Left lobe of liver (tissue), 2 donors: ENCODE measurements at places on chromosomes 5 and 9.

DNA sequence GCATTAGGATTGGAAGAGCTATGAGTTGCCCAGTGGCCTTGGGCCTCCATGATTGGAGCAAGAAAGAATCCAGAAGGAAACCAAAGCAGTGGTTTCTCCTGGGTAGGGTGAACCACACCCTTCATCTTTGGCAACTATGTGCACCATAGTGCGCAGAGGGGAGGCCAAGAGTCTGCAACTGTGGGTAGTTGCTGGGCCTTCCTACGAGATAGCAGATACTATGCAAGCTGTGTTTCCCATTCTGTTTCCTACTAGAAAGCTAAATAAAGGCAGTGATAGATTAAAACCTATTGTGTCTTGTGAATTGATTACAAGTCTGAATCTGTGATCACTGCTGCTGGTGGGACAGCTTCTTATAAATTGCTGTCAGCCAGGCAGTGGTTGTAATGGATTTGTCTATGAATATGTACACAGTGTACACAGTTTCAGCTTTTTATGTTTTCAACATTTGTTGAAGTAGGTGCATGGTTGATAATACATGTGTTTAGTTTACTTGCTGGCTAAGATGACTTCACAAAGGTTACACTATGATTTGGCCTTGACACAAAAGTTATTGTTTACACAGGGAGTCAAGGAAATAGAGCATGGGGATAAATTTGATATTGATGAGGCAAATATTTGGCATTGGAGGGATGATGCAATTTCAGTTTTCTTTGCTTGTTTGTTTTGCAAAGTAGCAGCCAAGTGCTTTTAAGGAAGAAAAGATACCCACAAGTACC, 23.7 kb upstream of the PDE8B start:
- no peak for DNase-seq

DNA sequence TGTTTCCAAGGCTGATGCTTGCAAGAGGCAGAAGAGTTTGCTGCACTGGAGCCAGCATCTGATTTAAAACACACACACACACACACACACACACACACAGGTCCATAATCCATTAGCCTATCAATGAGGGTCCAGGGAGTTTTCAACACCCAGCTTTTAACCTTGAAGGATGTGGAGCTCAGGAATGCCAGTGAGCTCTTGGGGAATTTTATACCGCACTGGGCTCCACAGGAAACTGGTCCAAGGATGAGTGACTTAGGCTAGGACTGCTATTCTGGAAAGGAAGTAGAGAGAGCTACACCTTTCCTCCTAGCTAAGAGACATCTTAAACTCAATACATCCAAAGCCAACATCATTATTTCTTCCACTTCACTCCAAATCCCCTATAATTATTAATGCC, 942 bp upstream of the NRG2 start:
- DNase-seq = no peak

- DNase-seq = no peak
These were observed 61.9 kb upstream of the MEGF10 start for GRCh38 chr5:127228540-127229184.

DNA sequence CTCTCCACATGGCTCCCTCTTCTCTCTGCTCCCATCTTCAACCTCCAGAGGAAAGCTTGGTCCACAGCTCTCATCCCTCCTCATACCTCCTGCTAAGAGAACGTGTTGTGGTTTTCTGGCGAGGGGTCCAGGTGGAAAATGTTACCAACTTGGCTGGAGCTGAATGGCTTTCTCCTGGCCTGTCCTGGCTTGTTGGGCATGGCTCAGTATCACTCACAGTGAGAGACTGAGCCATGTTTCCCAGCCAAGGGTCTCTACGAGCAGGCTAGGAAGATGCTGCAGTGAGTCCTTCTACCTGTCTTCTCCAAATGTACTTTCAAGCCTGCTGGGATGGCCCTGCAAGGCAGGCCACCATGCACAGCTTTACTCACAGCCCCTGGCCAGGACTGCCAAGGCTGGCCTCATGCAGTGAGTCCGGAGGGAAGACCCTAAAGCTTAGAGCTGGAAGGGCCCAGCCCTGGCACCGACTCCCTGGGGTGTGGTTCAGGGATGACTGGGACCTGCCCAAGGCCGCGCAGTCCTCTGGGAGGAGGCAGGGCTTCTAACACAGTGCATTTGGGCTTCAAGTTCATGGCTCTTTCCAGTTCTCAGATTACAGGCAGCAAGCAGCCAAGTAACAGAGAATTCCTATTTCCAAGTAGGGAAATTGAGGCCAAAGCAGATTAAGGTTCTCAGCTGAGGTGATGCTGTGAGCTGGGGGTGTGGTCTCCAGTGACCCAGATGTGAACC, 59.5 kb downstream of the COL27A1 start:
- no peak for DNase-seq

- no peak for DNase-seq
These were observed 13.6 kb upstream of the CCDC180 start for GRCh38 chr9:97293818-97294217.

GRCh38 chr9:97943308-97943855, 5.4 kb upstream of the HEMGN start:
- no peak for DNase-seq

- DNase-seq = no peak
These were observed 76.2 kb downstream of the C7 start for GRCh38 chr5:40985501-40985900.

- no peak for DNase-seq
These were observed 16.3 kb downstream of the UBQLN1 start for GRCh38 chr9:83691492-83691891.

DNA sequence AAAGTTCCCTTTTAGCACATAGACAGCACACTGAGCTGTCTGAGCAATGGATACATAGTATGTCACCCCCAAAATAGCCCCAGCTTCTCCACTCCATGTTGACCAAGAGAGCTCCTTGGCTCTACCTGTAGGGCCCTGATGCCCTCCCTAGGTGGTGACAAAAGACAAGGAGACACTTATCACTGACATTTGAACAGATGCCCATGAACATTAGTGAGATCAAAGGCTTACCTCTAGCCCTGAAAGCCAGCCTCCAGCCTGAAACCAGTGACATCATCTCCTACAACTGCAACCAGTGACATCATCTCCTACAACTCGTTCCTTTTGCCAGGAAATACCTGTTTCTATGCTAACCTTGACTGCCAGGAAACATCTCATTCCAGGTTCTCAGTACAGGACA, 122.7 kb downstream of the FSTL4 start:
- DNase-seq = no peak

DNA sequence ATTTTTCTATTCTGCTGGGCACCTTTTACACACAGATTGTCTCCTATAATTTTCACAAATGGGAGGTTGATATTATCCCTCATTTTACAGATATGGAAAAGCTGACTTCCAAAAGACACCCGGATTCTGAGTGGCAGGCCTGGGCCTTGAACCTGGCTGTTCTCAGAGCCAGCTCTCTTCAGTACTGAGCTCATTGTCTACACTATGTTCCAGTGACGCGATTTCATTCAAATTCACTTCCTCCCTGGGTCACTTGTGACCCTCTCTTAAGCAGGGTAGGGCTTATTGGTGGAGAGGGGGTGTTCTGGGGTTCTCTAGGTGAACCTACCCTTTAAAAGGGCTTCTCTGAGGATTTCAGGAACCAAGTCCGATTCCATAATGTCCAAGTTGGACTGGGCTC, 70.2 kb downstream of the ANKRD33B start:
- DNase-seq = no peak

- DNase-seq = no peak
These were observed 30.2 kb upstream of the HSPA9 start for GRCh38 chr5:138605254-138605972.

DNA sequence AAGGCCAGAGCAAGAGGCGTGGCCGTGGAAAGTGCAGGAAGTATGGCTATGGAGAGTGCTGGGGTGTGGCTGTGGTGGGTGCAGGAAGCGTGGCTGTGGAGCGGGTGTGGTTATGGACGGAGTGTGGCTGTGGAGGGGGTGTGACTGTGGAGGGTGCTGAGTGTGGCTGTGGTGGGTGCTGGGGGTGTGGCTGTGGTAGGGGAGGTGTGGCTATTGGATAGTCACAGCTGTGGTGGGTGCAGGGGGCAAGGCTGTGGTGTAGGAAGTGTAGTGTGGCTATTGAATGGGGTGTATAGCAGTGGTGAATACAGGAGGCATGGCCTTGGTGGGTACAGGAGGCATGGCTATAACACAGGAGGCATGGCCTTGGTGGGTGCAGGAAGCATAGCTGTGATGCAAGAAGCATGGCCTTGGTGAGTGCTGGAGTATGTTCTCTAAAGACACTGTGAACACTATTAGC, 40.8 kb upstream of the SPATA31C2 start:
- no peak for DNase-seq

DNA sequence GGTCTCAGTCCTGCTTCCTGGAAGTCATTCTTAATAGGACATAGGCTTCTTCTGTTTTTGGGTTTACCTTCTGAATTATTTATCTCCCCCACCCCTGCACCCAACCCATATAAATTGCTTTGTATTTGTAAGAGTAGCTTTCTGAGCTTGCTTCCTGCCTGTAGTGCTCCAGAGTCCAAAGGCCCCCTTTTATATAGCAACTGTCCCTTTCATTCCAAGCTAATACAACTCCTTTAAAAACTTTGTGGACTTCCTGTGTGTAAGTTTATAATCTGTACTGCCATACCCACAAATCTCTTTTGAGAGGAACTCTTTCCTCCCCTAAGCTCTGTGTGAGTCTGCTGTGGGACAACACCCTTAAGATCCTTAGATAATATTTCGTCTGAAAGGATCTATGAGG, 7.8 kb downstream of the JAK2 start:
- DNase-seq = no peak

DNA sequence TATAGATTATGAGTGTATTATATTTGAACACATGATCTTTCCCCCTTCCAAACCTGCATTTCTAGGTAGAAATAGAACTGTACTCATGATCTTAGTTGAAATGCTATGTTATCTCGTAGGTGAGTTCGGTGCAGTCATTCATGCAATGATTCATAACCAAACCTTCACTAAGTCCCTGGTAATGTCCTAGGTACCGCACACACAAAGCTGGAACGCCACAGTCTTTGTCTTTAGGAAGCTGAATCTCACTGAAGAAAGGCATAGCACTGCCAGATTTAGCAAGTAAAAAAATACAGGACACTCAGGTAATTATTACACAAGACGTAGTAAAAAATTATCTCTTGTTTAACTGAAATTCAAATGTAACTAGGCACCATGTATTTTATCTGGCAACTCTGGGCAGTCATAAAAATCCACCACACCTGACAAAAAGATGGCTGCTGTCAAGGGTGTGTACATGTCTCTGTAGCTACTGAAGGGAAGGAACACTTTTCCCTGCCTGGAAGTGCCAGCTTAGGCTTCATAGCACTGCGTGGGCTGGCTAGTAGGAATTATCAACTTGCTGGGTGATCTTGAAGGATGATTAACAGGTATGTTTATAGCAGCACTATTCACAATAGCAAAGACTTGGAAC, 28.0 kb upstream of the TXN start:
- no peak for DNase-seq

- DNase-seq = no peak
These were observed 35.9 kb downstream of the ASS1 start for GRCh38 chr9:130480673-130481072.

GRCh38 chr9:92968081-92968480, 20.8 kb downstream of the FGD3 start:
- peak; percentile 32 for DNase-seq

DNA sequence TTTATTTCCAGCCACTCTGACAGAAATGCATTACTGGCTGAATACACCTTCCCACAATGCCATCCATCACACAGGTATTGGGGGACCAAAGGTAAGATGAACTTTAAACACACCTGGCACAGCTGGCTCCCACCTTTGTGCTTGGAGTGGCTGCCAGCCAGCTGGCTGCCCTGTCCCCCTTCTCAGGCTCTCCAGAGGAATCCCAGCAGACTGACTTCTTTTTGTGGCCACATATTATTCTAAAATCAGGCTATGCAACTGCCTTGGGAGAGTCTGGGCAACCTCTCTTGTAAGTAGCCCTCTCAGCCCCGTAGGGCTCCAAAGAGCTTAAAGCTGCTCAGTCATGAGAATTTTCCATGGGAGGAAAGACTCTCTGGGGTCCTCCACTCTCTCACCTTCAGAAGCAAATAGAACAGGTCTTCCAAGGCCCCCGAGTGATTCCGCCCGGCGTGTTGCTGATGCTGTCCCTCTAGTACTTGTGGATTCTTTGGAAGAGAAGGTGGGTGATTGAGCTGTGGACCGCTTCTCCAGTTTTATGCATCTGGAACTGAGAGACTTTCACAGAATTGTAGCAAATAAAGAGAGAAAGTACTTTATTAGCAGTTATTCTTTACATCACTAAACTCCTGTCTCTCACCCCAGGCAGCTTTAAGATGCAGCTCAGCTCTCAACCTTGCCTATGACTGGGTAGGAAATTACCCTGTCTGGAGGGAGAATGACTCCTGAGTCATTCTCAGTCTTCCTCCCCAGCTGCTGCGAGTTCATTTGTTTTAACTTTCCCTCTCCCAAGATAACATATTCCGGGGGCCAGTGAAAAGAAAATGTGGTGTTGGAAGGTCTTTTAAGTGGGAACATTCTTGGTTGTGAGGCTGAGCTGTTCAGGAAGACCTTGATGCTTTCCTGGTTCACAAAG, 159.4 kb upstream of the PITX1 start:
- no peak for DNase-seq

DNA sequence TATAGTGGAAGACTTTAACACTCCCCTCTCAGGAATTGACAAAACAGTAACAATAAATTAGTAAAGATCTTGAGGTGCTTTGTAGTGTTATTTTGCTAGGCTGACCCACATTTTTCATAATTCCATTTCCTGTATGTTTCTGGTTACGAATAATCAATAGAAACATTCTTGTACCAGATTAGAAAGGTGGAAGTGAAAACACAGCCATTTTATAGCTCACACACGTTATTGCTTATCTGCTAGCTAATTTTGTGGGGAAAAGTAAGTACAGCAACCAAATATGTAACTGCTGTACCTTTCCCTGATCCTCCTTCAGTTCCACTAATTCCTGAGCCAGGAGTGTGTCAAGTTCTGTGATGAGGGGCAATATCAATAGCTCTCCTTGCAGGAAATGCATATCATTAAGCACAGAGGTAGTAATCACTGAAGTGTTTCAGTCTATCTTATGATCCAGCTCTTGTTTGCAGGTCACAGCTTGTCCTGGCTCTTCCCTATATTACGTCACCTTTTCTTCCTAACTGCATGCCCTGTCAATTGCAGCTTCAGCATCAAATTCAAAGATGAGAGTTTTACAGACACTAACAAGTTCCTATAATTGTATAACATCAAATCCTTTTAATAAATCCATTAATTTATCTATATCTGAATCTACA, 59.4 kb downstream of the MINAR2 start:
- no peak for DNase-seq

GRCh38 chr9:71854811-71855210, 56.2 kb downstream of the ABHD17B start:
- DNase-seq = no peak
